Psoas muscle (tissue), 8 donors: ENCODE measurements at places on chromosomes 2 and 18. TPM values are rescaled to one million over a fixed set of nuclear protein-coding genes. Genes with fewer than 3 reads are reported as not detected.
A peak's percentile ranks its signal among the peaks of the same experiment; 100 is the strongest.

- H3K4me1 ChIP-seq, result peaks cover 63% of the 10 kb centered on the region
- peak overlapping the region; percentile 90 for H3K27ac ChIP-seq
- no peaks in the 10 kb centered on the region for H3K36me3 ChIP-seq
- DNase-seq, result no peak
Observed at GRCh38 chr18:58565021-58565420, 63.9 kb downstream of the ALPK2 start.

Gene CFAP65
- total RNA-seq, result not detected

DNA sequence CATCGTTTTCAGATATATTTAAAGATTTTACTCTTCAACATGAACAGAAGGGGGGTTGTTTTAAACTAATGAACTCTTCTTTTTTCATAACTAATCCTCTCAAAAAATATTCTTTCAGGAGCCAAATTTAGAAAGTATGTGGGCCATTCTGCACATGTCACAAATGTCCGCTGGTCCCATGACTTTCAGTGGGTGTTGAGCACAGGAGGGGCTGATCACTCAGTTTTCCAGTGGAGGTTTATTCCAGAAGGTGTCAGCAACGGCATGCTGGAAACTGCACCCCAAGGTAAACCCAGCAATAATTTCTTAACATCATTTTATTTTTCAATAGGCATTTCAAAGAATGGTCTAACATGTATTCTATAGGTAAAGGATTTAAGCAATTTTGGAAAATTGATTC is 136.0 kb downstream of the EML6 start:
- H3K4me1 ChIP-seq, result no peaks in the 10 kb centered on the region
- no peak overlapping the region for H3K27ac ChIP-seq
- no peak for DNase-seq
- no peaks in the 10 kb centered on the region for H3K36me3 ChIP-seq
- H3K4me3 ChIP-seq, result no peak overlapping the region

Gene TLX2
- total RNA-seq, result not detected

Gene TRIB2
- 12.5 TPM for total RNA-seq

Gene NOSTRIN
- 4.7 TPM for total RNA-seq

DNA sequence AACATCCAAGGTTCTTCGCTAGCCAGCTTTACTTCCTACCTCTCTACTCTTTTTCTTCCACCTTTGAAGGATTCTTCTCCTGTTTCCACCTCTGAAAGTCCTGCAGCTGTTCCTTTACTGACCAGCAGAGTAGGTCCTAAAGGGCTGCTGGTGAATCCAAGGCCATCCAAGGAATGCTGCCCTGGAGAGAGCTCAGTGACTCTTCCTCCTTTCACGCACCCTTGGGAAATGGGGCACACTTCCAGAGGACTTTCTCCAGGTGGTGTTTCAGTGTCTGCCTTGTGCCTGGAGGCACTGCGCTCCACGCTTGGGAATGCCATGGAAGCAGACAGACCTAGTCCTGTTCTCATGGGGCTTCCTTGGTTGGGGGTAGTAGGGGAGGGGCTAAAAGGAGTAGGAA is 45.4 kb downstream of the SLC16A14 start:
- no peak overlapping the region for H3K27ac ChIP-seq
- no peak overlapping the region for H3K4me3 ChIP-seq
- no peaks in the 10 kb centered on the region for H3K27me3 ChIP-seq
- DNase-seq, result no peak

- no peak overlapping the region for H3K4me3 ChIP-seq
- no peak overlapping the region for H3K27ac ChIP-seq
- no peaks in the 10 kb centered on the region for H3K27me3 ChIP-seq
- no peak for DNase-seq
Observed at GRCh38 chr2:76684756-76685155, 837.4 kb downstream of the LRRTM4 start.

- no peak overlapping the region for H3K4me3 ChIP-seq
- H3K36me3 ChIP-seq, result no peaks in the 10 kb centered on the region
- no peak for DNase-seq
Observed at GRCh38 chr18:49585781-49586663, 24.2 kb downstream of the LIPG start.

- no peak overlapping the region for H3K4me3 ChIP-seq
- no peak for DNase-seq
Observed at GRCh38 chr2:72940786-72941185, 23.5 kb downstream of the EMX1 start.
